NCI-H345 (cell line): ENCODE measurements at places on chromosomes 5 and 9.

DNA sequence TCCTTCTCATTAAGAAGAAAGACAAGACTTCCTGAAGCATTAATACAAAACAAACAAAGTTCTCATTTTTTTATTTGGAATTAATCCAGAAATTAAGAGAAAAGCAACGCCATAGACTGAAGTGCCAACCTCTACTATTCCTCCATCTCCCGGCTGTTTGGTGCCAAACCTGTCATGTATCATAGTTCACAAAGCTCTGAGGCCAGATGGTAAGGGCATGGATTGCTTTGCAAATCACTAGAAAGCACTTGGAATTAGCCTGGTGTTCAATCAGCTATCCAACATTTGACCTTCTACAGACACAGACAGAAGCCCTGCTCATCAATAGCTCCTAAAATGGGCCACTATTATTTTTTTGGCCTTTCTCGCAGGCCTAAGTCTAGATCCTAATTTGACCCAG lies 33.8 kb downstream of the HTR1A start:
- DNase-seq: no peak

GRCh38 chr9:129496473-129497004 lies 124.4 kb downstream of the C9orf50 start:
- peak; percentile 69 for DNase-seq

GRCh38 chr5:131210151-131210510 lies 39.4 kb downstream of the LYRM7 start:
- no peak for DNase-seq

DNA sequence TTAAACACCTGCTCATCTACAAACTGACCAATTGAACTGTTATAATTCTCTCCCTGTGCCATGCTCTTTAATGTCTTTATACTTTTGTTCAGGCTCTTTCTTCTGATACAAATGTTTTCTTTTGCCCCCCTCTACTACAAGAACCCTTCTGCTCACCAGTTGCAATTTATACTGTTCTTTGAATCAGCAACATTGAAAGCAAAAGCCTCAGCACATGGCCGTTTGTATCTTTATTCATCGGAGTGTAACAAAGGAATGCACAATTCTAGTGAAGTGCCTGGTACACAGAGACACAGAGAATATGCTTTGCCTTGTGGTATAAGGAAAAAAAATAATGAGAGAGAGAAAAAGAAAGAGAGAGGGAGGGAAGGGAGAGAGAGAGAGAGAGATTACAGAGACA lies 547.1 kb downstream of the CDH12 start:
- DNase-seq: no peak

- DNase-seq: no peak
Observed at GRCh38 chr9:123846966-123847365, 83.0 kb downstream of the DENND1A start.

- DNase-seq: no peak
Observed at GRCh38 chr5:68730220-68730978, 363.4 kb upstream of the SLC30A5 start.

GRCh38 chr5:58496488-58496887 lies 5.3 kb downstream of the GAPT start:
- no peak for DNase-seq

DNA sequence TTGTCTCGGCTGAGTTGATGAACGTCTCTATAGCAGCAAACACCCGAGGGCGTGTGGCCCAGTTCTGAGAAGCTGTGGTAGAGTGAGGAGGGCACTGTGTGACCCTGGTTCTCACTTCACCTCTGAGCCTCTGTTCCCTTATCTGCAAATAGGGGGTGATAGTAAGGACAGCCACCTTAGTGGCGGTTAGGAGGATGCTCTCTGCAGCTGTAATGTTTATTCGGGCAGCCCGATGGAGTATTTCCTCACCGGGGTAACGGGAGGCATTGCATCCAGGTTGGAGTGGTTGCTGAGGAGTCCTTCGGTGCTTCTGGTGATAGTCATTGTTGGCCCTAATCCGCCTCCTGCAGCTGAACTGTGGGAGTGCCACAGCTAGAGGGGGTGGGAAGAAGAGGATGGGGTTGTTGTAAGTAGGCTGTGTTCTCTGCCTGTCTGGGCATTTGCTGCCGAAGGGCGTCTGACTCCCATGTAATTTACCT lies 13.9 kb downstream of the PRRC2B start:
- DNase-seq: peak; percentile 77

DNA sequence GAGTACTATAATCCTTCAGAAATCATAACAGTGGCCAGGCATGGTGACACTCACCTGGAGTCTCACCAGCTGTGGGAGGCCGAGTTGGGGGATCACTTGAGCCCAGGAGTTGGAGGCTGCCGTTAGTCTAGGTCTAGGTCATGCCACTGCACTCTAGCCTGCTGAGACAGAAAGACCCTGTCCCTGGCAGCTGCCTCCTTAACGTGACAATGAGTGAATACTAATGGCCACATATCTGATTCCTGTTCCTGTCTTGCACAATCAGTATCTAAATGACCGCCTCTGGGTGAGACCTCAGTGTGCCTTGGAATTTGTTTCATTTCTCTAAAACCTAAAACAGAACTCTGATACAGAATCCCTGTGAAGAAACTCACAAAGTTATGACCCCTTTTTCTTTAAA lies 131.0 kb upstream of the DAB2 start:
- no peak for DNase-seq

DNA sequence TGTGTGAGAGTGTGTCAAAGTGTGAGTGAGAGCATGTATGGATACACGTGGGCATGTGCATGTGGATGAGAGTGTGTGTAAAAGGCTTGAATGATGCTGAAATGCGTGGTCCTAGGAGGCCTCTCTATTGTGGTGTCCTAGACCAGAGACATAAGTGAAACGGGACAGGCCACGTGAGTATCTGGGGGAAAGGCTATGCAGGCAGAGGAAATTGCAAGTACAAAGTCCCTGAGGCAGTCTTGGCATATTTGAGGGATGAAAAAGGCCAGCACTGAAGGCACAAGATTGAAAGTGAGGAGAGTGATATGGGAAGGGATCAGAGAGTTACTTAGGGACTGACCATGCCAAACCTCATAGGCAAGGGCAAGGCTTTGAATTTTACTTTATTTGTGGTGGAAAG lies 67.2 kb upstream of the CCDC152 start:
- no peak for DNase-seq

- DNase-seq: no peak
Observed at GRCh38 chr5:35488055-35488454, 129.6 kb upstream of the SPEF2 start.

DNA sequence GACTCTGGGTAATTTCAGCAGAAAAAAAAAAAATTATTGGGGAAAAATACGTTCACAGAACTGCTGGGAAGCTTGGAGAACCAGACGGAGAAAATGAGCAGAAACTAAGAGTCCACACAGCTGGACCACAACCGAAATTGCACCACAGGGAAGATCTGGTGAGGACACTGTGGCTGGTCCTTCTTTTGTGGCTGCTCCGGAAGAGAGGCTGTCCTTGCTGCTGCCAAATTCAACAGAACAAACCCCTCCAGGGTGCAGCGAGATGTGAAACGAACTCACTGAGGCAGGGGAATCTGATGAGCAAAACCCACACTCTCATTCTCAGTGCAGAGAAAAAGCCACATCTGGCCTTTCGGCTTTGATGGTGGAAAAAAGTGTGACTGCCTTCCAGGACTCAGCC lies 200.0 kb downstream of the ACTL7B start:
- DNase-seq: no peak

GRCh38 chr9:138063033-138063432 lies 185.5 kb downstream of the CACNA1B start:
- DNase-seq: no peak

DNA sequence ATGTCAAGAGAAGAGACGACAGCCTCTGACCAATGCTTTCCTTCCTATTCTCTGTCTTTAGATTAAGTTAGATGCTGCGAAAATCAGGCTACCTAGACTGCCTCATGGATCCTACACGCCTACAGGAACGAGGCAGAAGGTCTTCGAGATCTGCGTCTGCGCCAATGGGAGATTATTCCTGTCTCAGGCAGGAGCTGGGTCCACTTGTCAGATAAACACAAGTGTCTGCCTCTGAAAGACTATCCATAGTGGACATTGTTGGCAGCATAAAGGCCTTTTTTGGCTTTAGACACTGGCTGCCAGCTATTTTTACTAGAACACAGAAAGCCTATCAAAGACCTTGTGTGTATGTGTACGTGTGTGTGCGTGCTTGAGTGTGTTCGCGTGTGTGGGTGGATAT lies 90.9 kb upstream of the PPP1R2B start:
- no peak for DNase-seq

GRCh38 chr9:90904706-90905478 lies 103.3 kb downstream of the SYK start:
- DNase-seq: peak; percentile 58

GRCh38 chr5:108090946-108091345 lies 291.0 kb downstream of the FBXL17 start:
- DNase-seq: no peak

DNA sequence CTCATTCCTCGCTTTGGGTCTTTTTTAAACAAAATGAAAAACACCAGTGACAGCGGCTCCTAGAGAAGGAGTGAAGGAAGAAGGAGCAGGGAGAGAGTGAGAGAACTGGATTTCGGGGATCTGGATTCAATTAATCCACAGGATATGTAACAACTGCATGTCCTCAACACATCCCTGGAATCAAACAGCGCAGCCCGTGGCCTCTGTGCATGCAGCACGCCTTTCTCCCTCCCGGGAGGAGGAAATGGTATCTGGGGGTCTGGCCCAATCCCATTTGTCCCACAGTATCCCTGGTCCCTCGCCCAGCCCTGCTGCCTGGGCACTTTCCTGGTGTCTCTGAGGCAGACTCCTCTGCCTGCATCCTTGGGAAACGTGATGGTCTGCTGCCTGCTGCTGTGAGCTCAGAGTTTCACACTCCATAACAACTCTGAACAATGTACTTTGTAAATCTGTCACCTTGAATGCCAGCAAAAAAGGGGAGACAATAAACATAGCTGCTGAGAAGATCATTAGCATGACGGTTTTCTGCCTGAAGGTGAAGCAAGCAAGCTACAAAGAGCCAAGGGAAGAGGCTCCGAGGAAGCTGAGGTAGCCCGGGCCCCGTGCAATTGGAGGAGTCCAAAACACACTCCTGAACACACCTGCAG lies 56.1 kb downstream of the PTCH1 start:
- no peak for DNase-seq

DNA sequence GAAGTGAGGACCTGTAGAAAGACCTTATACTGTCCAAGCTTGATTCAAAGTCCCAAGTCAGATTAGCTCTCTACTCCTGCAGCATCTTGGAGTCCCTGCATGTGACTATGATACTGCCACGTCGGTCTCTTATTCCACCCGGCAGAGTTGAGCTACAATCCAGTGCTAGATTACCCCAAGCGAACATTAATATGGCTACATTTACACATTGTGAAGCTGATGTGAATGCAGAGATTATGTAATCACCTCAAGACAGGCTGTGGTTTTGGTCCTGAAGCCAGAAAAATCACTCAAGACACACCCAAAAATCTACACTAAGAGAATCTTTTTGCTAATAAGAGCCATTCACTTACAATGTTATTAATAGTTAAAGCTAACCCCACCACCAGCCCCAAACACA lies 116.7 kb downstream of the GNA14 start:
- no peak for DNase-seq

GRCh38 chr5:54764102-54765090 lies 221.0 kb downstream of the ESM1 start:
- no peak for DNase-seq

- DNase-seq: no peak
Observed at GRCh38 chr5:56529666-56530430, 285.5 kb upstream of the MAP3K1 start.

- DNase-seq: no peak
Observed at GRCh38 chr9:124558777-124559470, 51.7 kb upstream of the NR5A1 start.
